D721Med (cell line): ENCODE measurements at places on chromosomes 12 and 14.

GRCh38 chr14:102538602-102539543 is 29.3 kb upstream of the ANKRD9 start:
- peak; percentile 4 for DNase-seq

- DNase-seq, result no peak
Observed at GRCh38 chr12:101430456-101430855, 22.9 kb upstream of the ARL1 start.

GRCh38 chr14:71240171-71240570 is 332.9 kb downstream of the PCNX1 start:
- no peak for DNase-seq

DNA sequence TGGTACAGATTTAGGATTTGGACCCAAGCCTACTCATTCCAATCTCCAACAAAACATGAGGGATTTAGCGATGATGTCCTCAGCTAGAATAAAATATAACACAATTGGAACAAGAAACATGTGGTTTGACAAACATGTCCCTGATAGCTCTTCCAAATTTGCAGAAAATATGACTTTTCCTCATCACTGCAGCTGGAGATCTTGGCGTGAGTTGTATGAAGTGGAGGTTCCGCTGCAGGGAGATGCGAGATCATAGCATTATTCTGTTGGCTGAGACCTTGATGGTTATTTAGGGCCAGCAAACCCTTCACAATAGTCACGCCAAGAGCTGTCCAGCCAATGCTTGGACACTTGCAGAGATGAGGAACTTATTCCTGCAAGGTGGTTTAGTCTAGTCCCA is 413.4 kb upstream of the TBX3 start:
- DNase-seq, result no peak

GRCh38 chr14:96121660-96122395 is 82.7 kb downstream of the C14orf132 start:
- DNase-seq, result no peak

DNA sequence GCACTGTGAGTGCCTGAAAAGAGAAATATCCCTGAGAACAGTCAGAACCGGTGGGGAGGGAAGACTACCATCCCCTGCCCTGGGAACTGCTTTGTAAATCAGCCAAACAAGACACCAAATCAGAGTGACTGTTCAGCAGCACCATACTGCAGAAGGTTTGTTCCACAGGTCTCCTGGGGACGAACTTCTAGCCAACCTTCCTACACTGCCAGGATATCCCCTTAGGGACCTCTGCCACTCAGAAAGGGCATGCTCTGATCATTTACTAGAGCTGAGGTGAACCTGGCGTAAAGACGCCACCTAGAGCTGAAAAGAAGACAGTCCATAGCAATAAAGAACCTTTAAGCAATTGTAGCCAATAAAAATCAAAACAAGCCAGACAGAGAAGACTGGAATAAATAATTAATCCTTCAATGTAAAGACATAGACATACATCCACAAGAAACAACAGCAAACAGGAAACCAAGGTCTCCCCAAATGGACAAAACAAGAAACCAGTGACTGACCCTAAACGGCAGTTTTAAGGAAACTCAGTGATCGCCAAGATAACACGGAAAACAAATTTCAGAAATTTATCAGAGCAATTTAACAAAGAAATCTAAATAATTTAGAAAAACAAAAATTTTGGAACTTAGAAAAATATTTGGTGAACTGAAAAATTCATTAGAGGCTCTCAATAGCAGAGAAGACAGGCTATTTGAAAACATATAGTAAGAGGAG is 228.1 kb upstream of the AMIGO2 start:
- DNase-seq, result no peak

DNA sequence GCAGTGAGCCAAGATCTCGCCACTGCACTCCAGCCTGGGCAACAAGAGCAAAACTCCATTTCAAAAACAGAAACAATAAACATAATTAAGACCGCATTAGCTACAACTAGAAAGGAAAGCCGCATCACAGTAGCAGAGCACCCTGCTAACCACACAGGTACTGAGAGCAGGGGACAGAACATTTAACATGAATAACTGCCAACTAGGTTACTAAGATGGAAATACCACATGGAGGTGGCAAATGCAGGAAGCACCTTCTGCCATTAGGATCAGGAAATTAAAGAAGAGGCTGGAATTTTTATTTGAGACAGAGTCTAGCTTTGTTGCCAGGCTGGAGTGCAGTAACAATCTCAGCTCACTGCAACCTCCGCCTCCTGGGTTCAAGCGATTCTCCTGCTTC is 41.9 kb downstream of the CDC42BPB start:
- no peak for DNase-seq

GRCh38 chr14:51554953-51555352 is 96.8 kb upstream of the FRMD6 start:
- no peak for DNase-seq

DNA sequence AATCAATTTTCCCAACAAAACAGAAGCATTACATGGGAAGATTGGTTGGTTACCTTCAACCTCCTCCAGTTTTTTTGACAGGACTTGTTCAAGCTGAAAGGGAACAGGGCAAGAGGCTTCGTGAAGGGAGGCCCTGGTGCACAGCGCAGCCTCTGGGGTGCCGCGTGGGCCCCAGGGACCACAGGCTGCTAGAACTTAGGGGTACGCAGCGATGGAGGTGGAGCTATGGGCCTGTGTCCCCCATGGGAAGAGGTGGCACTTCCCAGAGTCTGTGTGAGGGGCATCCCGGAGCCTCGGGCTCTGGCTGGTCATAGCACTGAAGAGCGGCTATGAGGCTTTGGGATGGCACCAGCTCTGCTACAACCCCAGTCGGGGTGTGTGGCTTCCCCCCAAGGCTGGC is 22.1 kb upstream of the BTBD6 start:
- DNase-seq, result no peak

GRCh38 chr14:67553547-67553946 is 20.5 kb downstream of the PLEKHH1 start:
- DNase-seq, result no peak

DNA sequence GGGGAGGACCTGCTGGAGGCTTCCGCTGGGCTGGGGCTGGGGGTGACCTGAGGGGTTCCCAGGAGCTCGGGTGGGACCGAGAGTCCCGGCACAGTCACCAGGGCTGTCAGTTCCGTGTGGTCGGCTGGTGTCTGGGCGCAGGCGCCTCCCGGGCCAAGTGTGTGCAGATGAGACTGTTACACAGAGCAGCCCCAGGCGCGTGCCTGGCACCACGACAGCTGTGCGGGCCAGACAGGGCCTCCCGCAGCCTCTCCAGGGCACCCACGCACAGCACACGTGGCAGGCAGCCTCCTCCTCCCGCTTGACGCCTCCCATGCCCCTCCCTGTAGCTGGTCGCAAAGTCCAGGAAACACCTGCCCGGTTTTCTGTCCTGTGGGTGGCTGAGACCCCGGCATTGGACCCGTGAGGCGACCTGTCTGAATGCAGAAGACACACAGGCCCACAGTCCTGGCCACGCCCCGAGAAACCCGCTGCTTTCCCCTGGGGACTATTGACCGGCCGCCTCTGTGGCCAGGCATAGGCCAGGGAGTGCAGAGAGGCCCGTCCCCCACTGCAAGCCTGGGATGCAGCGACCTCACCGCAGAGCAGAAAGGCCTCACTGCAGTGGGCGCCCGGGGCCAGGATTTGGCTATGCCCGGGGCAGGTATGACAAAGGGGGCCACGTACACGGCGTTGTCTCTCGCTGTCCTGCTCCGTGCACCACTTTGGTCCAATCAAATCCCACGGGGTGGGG is 12.1 kb upstream of the GALNT9 start:
- no peak for DNase-seq

DNA sequence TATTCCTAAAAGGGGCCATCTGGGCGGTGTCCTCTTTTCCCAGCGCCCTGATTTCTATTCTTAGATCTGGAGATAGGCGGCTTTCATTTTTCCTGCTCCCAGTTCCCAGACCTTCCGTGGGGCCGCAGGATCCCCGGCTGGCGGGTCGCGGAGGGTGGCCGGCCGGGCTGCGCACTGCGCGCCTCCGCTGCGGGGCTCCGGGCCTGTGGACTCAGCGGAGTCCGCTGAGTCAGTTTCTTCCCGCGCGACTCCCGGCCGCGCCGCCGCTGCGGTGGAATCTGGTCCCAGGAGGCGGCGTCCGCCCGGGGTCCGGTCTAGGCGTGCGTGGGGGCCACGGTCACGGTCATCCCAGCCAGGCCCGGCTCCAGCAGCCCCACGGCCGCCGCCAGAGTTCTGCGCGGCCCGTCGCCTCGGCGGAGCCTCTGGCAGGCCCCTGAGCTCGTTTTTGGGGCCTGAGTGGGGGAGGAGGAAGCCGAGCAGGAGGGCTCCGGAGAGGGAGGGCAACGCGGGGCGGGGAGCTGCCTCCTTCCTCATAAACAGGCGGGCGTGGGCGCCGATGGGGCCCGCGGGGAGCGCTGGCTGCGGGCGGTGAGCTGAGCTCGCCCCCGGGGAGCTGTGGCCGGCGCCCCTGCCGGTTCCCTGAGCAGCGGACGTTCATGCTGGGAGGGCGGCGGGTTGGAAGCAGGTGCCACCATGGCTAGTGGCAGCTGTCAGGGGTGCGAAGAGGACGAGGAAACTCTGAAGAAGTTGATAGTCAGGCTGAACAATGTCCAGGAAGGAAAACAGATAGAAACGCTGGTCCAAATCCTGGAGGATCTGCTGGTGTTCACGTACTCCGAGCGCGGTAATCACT is at the start of gene LRRK2:
Gene LRRK2 (plus strand): TSS at position 559 of the 853 bp plus-strand sequence. CDS start 135 bp downstream, at position 694.
- peak; percentile 20 for DNase-seq

DNA sequence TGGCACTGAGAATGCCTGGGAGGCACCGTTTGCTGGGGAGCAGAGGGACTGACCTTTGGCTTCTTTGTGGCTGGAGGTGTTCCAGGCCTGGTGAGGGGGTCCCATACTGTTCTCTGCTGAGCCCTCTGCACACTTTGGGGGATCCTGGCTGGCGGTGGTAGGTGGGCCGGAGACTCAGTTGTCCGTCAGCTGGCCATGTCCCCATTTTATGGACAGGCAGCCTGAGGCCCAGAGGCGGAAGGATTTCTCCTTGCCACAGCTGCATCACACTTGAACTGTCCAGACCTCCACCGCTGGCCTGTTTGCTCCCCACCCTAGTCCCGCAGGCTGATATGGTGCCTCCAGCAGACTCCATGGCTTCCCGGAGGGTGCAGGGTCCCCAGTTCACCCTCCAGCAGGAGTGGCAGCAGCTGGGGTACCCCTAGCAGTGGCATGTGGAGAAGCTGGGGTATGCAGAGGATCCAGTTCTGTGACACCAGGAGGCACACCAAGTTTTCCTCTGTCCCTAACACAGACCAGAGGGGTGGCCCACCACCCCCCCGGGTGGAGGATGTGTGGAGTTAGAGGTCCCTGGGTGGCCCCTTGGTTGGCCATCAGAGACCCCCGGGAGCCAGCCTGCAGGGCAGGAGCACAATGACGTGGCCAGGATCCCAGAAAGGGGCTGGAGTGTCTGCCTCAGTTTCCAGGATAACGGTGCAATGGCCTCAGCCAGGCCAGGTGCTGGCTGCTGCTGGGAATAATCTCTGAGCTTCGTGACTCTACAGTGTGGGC is 14.8 kb downstream of the SLC25A29 start:
- DNase-seq, result no peak

GRCh38 chr12:6370576-6370935 is 4.8 kb downstream of the SCNN1A start:
- DNase-seq, result no peak

GRCh38 chr14:100100032-100100703 is 34.9 kb downstream of the EVL start:
- no peak for DNase-seq

DNA sequence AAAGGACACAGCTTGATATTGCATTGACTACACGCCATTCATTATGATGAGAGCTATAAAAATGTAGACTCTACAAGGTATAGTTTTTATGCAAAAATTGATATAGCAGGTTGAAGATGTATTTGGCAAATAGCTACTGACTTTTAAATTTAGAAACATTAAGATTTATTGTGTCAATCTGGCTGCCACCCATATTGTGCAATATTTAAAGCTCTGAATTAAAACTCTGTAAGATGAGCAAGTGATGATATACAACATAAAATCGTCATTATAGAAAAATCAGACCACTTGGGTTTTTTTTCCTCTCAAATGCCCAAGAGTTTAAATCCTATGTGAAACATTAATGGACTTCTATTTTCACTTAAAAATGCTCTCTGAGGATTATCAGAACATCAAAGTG is 36.8 kb upstream of the E2F7 start:
- no peak for DNase-seq

DNA sequence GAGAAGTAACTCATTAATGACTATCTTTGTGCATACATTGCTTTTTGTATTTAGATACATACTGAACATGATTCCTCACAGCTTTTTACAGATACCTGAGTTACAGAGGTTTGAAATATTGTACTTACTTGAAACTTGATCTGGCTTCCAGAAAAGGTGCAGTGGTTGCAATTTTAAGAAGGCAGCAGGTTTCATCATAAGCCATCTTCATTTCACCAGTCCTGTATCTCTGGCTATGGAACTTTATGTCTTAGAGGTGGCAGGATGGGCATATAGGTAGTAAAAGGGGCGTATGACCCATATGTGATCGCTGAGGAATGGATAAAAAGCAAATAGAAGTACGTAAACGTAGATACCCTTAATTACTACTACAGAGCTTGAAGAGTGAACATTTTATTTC is 13.7 kb downstream of the ZBTB1 start:
- DNase-seq, result no peak

- DNase-seq, result no peak
Observed at GRCh38 chr12:4789776-4790175, 69.6 kb downstream of the GALNT8 start.

DNA sequence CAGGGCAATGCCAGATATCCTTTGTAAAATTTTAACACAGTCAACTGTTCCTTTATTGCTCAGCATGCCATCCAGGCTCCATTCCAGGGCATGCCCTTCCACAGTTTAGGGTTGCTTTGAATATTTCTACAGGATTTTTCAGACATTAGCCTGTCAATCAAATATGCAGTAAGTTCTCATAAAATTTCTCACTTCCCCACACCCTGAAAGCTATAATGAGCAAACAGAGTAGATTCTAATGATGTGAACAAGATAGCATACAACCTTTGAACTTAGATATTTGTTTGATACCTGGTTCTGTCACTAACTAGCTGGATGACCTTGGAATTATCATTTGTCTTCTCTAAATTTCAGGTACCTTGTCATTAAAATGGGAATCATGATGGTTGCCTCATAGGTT is 251.2 kb downstream of the SYT1 start:
- no peak for DNase-seq

DNA sequence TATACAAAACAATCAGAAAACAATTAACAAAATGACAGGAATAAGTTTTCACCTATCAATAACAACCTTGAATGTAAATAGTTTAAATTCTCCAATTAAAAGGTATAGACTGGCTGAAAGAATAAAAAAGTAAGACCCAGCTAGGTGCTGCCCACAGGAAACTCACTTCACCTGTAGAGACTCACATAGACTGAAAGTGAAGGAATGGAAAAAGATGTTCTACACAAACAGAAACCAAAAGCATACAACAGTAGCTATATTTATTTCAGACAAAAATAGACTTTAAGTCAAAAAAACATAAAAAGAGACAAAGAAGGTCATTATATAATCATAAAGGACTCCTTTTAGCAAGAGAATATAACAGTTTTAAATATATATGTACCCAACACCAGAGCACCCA is 152.4 kb upstream of the PWP1 start:
- no peak for DNase-seq
